HT1080 (cell line): ENCODE measurements at places on chromosomes 5 and 9.

DNA sequence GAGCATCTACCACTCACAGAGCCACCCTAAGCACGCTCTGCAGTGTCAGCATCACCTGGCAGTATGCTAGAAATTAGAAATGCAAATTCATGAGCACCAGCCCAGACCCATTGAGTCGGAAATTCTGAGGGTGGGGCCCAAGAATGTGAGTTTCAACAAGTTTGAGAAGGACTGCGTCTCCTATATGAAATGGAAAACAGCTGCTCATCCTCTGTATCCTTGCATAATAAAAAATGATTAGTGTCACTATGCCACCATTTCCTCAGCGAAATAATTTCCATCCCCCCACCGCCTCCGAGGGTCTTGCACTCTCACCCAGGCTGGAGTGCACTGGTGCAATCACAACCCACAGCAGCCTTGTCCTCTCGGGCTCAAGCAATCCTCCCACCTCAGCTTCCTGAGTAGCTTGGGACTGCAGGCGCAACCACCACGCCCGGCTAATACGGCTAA is 1.3 kb upstream of the IQGAP2 start:
- DNase-seq = no peak

- DNase-seq = no peak
These were observed 38.7 kb downstream of the PTPN3 start for GRCh38 chr9:109459423-109459822.

DNA sequence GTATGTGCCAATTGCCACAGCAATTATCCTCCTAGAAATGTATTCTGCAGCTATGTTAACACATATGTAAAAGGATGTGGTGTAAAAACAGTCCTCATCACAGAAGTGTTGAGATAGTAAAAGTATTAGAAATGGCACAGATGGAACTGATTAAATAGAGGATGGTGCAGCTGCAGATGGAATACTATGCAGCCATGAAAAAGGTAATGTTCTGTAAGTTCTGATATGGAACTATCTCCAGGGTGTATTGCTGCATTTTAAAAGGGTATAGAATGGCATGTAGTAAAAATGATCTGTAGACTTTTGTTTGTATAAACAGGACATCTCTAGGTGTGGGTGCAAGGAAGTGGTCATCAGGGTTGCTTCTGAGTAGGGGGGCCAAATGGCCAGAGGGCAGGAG is 63.0 kb upstream of the PHYKPL start:
- DNase-seq = no peak

DNA sequence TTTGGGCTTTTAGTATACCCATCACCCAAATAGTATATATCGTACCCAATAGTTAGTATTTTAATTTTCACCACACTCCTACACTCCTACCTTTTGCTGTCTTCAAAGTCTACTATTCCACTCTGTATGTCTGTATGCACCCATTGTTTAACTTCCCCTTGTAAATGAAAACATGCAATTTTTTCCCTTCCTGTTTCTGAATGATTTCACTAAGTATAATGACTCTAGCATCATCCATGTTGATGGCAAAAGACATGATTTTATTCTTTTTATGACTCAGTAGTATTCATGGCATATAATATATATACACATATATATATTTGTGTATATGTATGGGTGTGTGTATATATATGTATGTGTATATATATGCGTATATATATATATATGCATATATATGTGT is 63.1 kb upstream of the FAM174A start:
- DNase-seq = no peak

DNA sequence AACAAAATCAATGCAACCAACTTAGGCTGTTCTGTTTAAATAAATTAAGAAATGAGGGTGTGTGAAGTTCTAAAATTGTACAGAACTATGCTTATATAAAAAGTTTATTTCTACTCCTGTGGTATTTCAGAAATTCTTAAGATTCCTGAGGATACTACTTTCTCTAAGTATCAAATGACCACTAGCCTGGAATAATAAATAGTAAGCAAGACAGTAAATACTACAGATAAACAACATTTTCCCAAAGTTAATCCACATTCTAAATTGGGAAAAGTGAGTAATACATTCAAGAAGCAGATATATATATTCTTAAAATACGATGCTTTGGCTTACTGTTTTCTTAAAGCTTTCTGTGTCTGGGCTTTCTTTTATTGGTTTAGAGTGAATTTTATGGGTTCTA is 29.5 kb downstream of the CCNH start:
- no peak for DNase-seq

- DNase-seq = no peak
These were observed 7.3 kb downstream of the CLPTM1L start for GRCh38 chr5:1337489-1338195.

GRCh38 chr9:120411862-120412424 is 168.0 kb downstream of the CDK5RAP2 start:
- DNase-seq = no peak

- no peak for DNase-seq
These were observed 61.2 kb downstream of the RAB24 start for GRCh38 chr5:177242304-177242703.

DNA sequence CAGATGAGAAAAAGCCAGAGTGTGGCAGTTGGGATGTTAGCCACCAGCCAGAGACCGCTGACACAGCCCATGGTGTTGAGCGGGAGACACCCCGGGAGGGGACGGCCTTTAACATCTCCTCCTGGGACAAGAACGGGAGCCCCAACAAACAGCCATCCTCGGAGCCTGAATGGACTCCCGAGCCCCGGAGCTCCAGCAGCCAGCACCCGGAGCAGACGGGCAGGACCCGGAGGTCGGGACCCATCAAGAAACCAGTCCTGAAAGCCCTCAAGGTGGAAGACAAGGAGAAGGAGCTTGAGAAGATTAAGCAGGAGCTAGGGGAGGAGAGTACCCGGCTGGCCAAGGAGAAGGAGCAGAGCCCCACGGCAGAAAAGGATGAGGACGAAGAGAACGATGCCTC is 28.0 kb upstream of the POMT1 start:
- no peak for DNase-seq

DNA sequence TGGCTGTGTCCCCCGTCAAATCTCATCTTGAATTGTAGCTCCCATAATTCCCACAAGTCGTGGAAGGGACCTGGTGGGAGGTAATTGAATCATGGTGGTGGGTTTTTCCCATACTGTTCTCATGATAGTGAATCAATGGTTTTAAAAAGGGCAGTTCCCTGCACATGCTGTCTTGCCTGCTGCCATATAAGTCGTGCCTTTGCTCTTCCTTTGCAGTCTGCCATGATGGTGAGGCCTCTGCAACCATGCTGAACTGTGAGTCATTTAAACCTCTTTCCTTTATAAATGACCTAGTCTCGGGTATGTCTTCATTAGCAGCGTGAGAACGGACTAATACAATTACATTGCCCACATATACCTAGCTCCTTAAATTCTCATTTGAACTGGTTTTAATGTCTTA is 353.0 kb upstream of the KLF4 start:
- no peak for DNase-seq
